Parietal lobe (tissue), 2 donors: ENCODE measurements at places on chromosomes 7 and 10. TPM values are rescaled to one million over a fixed set of nuclear protein-coding genes. Genes with fewer than 3 reads are reported as not detected.

CARD11 gene
- total RNA-seq, result under 0.01 TPM

TAS2R3 gene
- 24.1 TPM for total RNA-seq

CNNM1 gene
- total RNA-seq, result 5.6 TPM

STRIP2 gene
- 8.5 TPM for total RNA-seq

SLC37A3 gene
- 169 TPM for total RNA-seq

PTPRN2 gene
- 123 TPM for total RNA-seq

PTN gene
- 140 TPM for total RNA-seq

KNDC1 gene
- 12.2 TPM for total RNA-seq

GSTO2 gene
- 4.4 TPM for total RNA-seq

MMD2 gene
- 2.2 TPM for total RNA-seq

ASB15 gene
- total RNA-seq, result not detected

NEUROG3 gene
- not detected for total RNA-seq

ZNF746 gene
- 27.2 TPM for total RNA-seq

GPR15LG gene
- total RNA-seq, result not detected

CALML5 gene
- total RNA-seq, result not detected

ACTA2 gene
- total RNA-seq, result 4.7 TPM

CXCL12 gene
- total RNA-seq, result 10.6 TPM

LRRC61 gene
- 16.3 TPM for total RNA-seq

LIPN gene
- not detected for total RNA-seq

PLPP4 gene
- 22.5 TPM for total RNA-seq

PCLO gene
- total RNA-seq, result 138 TPM

ENKUR gene
- total RNA-seq, result 4.4 TPM
